ENCODE measurements at places on chromosomes 16 and 17.

DNA sequence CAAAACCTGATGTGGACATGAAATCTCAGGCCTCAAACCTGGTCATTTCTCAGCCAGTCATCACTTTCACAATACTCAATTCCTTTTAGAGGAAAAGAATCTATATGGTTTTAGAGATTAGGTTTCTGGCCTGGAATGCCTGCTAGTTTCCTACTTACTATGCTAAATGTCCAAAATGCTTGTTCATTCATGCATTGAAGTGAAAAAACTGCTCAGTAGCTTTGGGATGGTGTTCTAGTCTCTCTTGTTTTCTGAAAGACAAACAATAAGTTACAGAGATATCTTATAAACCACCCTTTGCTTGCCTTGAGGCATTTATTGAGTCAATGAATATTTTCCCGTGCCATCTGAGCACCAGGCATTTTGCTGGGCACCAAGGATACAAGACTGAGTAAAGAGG lies 1146.5 kb upstream of the GOT2 start:
- no peak for DNase-seq

DNA sequence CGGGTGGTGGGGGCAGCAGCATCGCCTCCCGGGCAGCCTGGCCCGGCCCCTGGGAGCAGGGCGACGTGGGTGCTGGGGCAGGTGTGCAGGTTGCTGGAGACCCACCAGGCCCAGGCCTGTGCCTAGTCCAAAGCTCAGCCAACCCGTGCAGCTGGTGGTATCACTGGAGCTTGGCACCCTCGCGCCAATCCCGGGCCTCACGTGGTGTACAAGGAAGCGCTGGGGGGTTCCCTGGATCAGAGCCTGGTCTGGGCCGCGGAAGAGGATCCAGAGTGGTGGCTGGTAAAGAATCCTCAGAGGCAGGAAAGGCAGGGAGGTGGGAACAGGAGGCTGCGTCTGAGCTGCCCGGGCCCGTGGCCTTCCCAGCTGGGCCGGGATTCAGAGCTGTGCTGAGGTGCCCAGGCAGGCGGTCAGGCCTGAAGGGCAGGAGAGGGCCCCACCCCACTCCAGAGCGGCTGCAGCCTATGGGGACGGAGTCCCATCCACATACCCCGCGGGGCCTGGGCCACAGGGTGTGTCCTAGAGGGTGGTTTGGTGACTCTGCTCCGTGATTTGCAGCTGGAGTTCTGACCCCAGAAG lies 36.2 kb downstream of the ZFPM1 start:
- DNase-seq: no peak

DNA sequence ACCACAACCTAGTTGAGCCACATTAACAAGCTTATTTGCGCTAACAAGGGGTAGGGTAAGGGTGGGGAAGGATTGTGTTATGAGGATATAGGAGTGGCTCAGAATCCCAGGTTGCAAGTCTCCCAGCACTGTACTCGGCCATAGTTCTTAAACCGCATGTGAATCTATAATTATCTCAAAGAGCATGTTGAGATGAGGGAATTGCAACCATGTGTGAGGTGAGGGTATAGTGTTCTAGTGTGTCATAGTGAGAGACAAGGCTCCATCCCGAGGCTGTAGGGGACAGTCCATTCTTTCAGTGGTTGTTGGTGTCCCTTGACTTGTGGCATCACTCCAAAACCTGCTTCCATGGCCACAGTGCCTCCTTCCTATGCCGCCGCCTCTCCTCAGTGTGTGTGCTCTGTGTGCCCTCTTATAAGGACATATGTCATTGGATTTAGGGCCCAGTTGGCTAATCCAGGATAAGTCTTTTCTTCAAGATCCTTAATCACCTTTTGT lies 22.7 kb upstream of the ATP5MC1 start:
- no peak for DNase-seq

DNA sequence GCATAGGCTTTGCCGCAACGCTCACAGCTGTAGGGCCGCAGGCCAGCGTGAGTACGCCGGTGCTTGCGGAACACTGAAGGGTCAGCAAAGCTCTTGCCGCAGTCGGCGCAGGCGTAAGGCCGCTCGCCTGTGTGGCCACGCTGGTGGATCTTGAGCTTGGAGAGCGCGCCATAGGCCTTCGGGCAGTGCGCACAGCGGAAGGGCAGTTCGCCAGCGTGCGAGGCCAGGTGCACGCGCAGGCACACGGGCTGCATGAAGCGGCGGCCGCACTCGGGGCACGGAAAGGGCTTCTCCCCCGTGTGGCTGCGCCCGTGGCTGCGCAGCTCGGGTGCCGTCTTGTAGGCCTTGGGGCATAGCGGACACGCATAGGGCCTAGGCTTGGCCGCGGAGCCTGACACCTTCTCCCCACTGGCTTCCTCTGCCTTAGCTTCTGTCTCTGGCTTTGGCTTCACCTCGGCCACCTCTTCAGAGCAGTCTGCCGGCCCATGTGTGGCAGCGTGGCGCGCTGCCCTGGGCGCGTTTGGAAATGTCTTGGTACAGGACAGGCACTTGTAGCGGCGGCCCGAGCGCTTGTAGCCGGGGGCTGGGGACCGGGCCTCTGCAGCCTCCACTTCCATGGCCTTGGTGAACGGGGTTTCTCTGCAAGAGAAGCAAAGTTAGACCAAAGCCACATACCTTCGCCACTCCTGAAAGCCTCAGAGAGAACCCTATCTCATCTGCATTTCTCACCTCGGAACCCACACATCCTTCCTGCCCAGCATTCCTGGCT lies 10.0 kb downstream of the ZNF668 start:
- no peak for DNase-seq

- no peak for DNase-seq
These were observed 10.5 kb upstream of the TEKT3 start for GRCh38 chr17:15351925-15352324.

- DNase-seq: no peak
These were observed 15.3 kb downstream of the NLK start for GRCh38 chr17:28057731-28058246.

- DNase-seq: no peak
These were observed 21.4 kb downstream of the TTLL6 start for GRCh38 chr17:48795444-48796162.

GRCh38 chr16:82716361-82716855 lies 89.6 kb downstream of the CDH13 start:
- DNase-seq: no peak

DNA sequence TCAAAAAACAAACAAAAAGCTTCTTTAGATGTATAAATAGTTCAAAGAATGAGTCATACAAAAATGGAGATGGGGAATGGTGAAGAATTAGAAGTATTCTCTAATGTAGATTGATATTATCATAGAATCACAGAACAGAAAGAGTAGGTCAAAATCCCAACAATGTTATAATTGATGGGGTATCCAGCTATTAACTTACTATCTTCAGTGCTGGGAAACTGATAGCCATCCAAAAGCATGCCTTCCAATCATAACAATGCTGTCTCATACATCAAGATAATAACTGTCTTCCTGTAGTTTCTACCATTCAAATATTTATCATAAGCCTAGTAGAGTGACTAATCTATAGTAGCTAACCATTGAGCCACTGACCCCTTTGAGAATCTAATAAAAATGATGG lies 26.7 kb upstream of the GNAO1 start:
- DNase-seq: no peak

- DNase-seq: no peak
These were observed 45.9 kb downstream of the ABAT start for GRCh38 chr16:8720080-8720966.

DNA sequence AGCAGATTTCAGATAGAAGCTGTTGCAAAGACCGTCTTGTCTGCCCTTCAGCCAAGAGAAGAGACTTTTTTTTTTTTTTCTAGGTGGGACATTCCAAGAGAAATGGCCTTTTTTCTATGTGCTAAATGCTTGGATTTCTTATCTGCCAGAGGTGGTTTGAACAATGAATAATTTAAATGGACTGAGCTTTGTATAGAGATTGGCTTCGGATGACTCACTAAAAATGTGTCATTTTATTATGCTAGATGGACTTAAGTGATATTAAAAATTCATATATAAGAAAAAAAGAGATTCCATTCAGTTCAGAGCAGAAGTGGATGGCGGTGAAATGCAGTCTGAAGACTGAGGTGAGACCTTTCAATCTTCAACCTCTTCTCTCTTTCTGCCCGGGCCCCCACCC lies 58.4 kb downstream of the MEAK7 start:
- no peak for DNase-seq

DNA sequence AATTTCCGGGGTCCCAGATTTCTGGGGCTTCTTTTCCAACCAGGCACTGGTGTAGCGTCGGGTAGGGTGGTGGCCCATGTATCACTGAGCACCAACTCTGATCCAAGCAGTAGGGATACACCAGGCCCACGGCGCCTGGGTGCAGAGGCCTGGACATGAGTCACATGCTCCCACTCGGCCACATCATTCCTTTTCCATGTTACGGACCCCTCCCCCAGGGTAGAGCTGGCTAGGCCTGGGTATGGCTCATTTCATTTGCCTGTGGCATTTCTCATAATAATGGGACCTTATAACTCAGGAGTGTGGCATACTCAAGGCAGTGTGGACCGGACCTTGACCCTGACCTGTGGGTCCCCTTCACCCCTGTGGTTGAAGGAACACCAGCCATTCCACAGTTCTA lies 18.0 kb upstream of the NDRG4 start:
- DNase-seq: no peak

DNA sequence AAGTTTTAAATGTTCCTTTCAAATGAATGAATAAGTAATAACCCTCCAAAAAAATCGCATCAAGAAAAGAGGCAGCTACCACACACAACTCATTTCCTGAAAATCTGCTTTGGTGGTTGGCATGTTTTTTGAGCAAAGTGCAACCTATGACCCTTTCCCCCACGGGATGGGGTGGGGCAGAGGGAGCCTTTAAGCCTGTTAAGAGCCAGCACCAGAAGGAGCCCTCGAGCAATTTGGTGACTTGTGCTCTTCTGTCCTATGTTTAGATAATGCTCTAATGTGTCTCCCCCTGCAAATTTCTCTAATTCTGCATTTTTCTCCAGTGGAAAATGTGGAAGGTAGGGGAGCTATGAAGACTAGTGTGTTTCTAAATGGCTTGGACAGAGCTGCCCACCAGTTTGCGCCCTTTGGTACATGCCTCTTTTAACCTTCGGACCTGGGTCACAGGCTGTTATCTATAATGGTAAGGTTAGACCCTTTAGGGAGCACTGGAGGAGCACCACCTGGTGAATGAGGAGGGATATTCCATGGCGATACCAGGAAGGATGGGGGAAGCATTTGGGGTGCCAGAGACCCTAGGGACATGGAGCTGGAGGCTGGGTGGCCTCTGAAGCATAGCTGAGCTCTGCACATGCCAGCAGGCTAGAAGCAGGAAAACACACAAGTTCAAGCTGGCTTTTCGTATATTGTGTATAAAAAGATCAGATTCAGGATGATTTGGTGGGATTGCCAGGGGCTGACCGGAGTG lies 1.6 kb downstream of the PYCARD start:
- no peak for DNase-seq

GRCh38 chr16:12176051-12176450 lies 199.5 kb downstream of the SNX29 start:
- no peak for DNase-seq

DNA sequence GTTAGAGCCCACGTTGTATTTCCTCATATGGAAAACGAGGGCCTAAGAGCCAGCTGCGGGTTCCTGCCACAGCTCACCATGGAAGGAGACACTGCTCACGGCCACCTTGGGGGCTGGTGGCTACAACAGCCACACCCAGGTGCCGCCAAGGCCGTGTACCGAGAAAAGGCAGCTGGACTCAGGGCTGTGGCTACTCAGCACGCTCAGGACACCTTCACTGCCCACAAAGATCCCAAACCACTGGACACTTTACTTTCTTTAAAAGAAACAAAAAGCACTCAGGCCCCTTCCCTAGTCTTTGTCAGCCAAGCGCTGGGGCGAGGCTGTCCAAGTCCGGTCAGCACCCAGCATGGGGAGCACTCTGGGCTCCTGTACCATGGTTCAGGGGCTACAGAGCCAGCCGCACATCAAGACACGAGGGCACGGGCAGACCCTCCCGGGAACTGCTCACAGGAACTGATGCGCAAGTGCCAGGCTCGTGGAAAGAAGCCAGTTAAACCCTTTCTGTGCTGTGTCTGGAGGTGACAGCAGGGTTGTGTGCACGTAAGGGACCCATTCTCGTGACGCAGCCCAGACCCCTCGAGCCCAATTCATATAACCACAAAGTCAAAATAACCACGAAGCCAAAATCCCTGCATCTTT lies 18.5 kb downstream of the SLC16A3 start:
- no peak for DNase-seq

GRCh38 chr17:40328386-40328766 lies 19.4 kb downstream of the RARA start:
- DNase-seq: no peak

- no peak for DNase-seq
These were observed 186.3 kb upstream of the SOX9 start for GRCh38 chr17:71934520-71934919.

DNA sequence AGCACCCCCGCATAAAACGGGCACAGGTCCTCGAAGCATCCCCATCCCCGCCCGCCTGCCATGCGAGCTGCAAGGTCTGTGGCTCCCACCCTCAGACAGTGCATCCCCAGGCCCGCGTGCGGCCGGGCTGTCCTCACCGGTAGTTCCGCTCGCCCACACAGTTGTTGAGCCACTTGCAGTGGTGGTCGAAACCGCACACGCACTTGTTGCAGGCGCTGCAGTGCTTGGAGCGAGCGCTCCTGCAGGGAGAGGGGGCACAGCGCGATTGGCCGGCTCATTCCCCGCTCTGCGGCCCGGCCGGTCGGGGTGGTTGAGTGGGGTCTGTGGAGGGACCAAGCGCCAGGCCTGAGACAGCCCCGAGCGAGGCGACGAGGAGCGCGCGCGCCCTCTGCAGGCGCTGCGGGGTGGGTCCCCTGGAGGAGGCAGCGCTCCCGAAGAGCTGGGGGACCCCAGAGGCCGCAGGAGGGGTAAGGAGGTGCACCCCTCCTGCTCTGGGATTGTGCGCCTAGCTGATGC lies 6.0 kb upstream of the TPPP3 start:
- DNase-seq: no peak

DNA sequence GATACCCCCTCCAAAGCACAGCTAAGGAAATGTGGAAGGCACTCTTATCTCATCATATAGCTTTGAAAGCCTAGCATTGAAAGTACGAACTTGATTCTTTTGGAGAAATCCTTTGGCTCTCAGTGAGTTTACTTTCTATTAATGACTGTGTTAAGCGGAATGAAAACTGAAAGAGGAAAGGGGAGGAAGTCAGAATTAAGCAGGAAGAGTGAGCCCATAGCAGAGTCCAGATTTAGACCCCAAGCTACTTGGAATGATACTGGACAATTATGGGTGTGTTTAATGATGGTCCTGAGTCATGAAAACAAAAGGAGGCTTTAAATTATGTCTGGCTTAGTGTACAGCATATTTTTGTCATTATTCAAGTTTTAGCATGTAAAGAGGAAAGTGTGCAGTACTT lies 42.2 kb downstream of the TENT4B start:
- no peak for DNase-seq
